ENCODE measurements at places on chromosomes 5 and 9.

- no peak for DNase-seq
Measured at GRCh38 chr5:73066466-73066865, 53.9 kb upstream of the TMEM171 start.

- no peak for DNase-seq
Measured at GRCh38 chr5:115297031-115297430, 577 bp upstream of the CCDC112 start.

GRCh38 chr5:68406767-68407241 lies 191.2 kb downstream of the PIK3R1 start:
- DNase-seq, result no peak

DNA sequence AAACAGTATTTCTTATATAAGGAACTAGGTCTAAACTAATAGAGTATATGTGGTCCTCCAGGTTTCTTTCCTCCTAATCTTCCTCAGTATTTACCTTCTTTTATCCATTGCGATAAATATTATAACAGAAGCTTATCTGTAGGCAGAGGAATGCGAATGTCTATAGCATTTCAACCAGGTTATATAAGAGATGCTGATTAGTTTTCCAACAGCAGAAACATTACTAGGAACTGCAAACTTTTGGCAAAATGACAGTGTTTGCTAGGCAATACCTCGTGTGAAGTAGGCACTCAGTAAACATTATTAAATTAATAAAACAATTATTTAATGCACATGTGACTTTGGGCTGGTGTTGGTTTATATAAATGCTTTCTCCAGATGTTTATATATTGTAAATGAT lies 206.5 kb downstream of the GABRB2 start:
- DNase-seq, result no peak

- no peak for DNase-seq
Measured at GRCh38 chr5:77629509-77630113, 8.9 kb downstream of the OTP start.

DNA sequence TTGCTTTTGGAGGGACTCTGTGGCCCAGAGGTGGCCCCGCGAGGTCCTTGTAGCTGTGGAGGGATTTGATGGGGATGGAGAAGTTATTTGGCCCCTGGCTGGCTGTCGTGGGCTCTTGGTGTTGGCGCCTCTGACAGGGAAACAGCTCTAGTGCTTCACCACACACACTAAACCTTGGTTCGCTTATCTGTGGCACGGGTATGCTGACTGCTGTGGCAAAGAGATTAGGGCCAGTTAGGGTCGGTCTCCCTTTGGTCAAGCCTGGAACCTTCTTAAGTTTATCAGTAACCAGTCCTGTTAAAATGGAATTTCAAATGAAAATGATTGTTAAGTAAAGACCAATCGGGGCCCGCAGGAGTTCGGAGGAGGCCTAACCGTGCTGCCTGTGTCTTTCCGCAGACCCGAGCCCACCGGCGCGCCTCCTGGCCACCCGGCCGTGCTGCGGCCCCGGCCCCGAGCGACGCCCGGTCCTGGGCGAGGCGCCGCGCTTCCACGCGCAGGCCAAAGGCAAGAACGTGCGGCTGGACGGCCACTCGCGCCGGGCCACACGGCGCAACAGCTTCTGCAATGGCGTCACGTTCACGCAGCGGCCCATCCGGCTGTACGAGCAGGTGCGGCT lies 28.4 kb downstream of the NEURL1B start:
- DNase-seq, result no peak

DNA sequence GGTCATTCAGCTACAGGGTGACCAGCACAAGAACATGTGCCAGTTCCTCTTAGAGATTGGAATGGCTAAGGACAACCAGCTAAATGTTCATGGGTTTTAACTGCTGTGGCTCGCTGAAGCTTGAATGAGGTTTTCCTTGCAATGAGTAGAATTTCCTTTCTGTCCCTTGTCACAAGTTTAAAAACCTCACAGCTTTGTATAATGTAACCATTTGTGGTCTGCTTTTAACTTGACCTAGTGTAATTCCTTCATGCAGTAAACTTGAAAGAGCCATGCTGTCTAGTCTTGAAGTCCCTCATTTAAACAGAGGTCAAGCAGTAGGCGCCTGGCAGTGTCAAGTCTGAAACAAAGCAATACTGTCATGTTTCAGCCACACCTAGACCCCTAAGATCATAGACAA lies 181.3 kb upstream of the DMRT1 start:
- no peak for DNase-seq

DNA sequence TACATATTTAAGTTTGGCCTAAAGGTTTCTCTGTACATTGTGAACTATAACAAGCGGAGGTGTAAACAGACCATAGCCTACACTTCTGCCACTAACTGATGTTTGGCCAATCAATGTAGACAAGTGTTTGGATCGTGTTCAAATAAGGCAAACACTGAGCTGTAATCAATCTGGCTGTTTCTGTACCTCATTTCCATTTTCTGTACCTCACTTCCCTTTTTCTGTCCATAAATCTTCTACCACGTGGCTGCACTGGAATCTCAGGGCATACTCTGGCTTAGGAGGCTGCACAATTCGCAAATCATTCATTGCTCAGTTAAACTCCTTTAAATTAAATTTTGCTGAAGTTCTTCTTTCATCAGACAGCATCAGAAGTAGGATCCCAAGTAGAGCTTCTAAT lies 140.9 kb downstream of the SLC25A46 start:
- DNase-seq, result no peak

GRCh38 chr5:149274939-149275338 lies 3.3 kb downstream of the AFAP1L1 start:
- DNase-seq, result no peak

DNA sequence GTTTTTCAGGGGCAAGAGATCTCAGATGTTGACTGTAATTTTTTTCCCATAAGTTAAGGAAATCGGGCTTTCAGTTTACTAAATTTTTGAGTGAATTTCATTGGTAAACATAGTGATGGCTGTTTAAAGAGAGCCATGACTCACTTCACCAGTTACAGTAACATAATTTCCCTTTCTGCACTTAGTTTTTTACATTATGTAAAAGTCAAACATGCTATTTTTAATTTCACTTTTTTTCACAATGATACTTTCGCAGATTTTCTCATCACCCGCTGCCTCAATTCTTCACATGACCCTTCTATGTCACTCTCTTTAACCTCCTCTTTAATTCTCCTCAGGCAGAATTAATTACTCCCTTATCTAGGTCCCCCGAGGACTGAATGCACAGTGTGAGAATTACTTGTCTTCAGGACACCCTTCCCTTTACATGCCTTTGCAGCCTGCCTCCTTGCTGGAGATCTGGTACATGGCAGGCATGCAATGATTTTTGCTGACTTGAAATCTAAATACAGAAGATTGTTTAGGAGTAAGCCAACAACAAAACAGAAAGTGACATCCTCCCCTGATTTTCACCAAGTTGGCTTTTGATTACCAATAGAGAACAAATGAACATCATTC lies 217.5 kb upstream of the S1PR3 start:
- DNase-seq, result no peak

- peak; percentile 5 for DNase-seq
Measured at GRCh38 chr5:114362977-114363761, 1.3 kb downstream of the KCNN2 start.

DNA sequence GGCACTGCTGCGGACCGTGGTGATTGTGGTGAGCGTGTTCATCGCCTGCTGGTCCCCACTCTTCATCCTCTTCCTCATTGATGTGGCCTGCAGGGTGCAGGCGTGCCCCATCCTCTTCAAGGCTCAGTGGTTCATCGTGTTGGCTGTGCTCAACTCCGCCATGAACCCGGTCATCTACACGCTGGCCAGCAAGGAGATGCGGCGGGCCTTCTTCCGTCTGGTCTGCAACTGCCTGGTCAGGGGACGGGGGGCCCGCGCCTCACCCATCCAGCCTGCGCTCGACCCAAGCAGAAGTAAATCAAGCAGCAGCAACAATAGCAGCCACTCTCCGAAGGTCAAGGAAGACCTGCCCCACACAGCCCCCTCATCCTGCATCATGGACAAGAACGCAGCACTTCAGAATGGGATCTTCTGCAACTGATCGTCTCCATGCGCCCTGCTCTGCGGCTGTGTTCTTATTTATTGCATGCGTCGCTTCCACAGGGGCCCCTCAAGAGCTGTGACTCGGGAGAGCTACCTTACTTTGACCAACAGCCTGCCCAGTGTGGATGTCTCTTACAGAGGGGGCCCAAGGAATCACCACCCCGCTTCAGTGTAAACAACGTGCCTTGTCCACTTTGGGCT lies 10.8 kb downstream of the S1PR3 start:
- DNase-seq, result no peak

DNA sequence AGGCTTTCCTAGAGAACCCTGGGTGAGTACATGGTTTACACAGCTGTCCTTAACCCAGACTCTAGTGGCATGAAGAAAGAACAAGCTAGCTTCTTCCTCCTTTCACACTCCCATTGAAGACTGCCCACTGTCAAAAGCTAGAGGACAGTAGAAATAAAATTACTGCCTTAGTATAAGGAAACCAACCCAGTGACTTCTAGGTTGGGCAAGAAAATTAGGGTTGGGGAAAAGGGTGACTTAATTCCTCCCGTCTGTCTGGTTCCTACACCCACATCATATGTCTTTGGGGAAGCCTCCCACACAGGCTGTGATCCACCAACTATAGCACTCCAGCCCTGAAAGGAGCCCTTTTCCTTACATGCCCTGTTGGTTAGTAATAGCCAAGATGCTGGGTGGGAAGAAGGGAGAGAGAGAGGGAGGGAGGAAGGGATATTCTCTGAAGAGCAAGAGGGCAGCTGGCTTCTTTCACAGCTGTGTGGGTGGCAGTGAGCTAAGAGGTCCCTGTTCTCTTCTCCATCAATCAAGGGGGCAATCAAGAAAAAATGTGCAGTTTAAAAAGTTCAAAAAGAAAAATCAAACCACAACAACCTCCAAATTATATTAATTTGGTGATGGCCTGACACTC lies 21.7 kb downstream of the HBEGF start:
- no peak for DNase-seq

DNA sequence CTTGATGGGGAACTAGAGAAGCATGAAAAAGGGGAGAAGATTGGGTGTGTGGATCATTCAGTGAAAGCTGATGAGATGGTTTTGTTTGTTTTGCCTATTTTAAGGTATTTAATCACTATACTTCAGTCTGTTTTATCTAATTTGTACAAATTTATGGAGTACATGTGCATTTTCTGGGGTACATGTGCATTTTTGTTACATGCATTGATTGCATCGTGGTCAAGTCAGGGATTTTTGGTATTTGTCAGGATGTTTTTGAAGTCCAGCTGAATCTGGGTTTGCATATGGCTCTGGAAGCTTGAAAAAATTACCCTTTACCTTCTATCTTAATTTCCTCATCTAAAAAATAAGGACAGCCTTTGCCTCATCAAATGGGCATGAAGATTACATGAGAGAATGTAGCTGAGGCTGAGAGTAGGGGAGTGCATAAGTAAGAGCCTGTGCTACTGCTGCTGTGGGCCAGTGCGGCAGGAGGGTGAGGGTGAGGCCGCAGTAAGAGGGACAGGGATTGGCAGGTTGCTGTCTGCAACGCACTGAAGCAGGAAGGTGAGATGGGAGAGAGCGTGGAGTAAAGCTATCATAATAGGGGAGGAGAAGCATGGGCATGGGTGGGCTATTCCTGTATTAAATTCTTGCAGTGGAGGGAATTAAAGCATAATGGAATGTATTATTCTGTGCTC lies 139.8 kb downstream of the NPR3 start:
- no peak for DNase-seq

- DNase-seq, result no peak
Measured at GRCh38 chr9:24553183-24553552, 7.5 kb upstream of the IZUMO3 start.

DNA sequence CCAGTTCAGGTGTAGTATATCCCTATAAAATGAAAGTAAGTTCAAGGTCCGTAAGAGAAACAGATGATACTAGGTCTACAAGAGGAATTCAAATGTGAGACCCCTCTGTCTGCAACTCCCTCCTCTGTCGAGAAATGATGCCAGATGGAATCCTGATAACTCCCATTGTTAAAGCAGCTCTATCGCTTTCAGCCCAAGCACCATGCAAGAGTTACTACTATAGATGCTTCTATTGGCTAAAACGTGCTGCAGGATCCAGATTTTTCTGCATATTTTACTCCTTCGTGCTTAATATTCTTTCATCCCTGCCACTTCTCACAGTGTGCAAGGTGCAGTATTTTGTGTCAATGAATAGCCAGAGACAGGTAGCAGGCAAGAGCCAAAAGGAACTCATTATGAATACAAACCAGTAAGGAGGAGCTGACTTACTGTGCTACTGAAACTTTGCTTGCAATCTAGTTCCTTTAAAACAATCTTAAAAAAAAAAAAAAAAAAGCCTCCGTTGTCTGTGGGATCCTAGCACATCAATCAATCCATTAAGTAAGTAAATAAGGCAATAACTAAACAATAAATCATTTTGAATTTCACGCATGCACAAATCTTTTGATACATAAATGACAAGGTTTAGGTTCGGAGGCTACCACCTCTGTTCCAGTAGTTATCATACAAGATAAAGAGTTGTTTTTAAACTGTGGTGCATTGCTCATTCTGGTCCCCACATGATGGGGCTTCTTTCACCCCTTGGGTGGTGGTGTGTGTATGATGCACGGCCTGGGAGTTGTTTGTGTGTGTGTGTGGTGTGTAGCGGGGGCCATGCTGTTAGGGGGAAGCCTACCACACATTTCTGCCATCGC lies 151.1 kb upstream of the MPDZ start:
- DNase-seq, result no peak

DNA sequence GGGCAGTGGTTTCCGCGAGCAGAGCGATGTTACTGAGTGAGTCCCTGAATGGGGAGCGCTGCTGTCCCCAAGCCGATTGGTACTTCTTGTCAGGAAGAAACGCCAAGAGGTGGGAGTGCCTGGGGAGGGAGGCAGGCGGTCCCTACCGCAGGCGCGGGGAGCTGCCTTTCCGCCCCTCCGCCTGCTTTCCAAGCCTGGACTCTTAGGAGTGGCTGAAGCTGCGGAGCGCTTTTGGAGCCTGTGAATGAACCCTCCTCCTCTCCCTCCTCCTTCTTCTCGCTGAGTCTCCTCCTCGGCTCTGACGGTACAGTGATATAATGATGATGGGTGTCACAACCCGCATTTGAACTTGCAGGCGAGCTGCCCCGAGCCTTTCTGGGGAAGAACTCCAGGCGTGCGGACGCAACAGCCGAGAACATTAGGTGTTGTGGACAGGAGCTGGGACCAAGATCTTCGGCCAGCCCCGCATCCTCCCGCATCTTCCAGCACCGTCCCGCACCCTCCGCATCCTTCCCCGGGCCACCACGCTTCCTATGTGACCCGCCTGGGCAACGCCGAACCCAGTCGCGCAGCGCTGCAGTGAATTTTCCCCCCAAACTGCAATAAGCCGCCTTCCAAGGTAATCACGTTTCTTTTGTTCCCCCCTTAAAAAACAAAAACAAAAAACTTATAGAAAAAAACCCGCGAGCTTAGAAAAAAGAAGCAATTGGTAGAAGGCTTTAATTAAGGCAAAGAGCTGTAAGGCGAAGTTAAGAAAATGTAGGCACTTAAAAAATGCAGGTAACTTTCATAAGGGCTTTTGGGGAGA lies at the start of gene VCAN:
Gene VCAN (plus strand): TSS at position 340 of the 808 bp plus-strand sequence. CDS start 11,775 bp downstream, outside the sequence.
- DNase-seq, result peak; percentile 1

- no peak for DNase-seq
Measured at GRCh38 chr9:129481810-129482511, 138.9 kb downstream of the C9orf50 start.

GRCh38 chr5:34034534-34035327 lies 8.3 kb downstream of the C1QTNF3 start:
- no peak for DNase-seq

GRCh38 chr5:173452119-173452905 lies 124.1 kb upstream of the STC2 start:
- peak; percentile 73 for DNase-seq

- DNase-seq, result no peak
Measured at GRCh38 chr9:126591922-126592321, 21.8 kb upstream of the LMX1B start.
